Myocyte (in vitro differentiated cells): ENCODE measurements at places on chromosomes 6 and 20. TPM values are rescaled to one million over a fixed set of nuclear protein-coding genes. Genes with fewer than 3 reads are reported as not detected.

GRCh38 chr6:161050134-161050765, 58.7 kb downstream of the MAP3K4 start:
- no peak for DNase-seq

- no peak for DNase-seq
Measured at GRCh38 chr6:70225055-70225454, 77.8 kb downstream of the COL9A1 start.

DNA sequence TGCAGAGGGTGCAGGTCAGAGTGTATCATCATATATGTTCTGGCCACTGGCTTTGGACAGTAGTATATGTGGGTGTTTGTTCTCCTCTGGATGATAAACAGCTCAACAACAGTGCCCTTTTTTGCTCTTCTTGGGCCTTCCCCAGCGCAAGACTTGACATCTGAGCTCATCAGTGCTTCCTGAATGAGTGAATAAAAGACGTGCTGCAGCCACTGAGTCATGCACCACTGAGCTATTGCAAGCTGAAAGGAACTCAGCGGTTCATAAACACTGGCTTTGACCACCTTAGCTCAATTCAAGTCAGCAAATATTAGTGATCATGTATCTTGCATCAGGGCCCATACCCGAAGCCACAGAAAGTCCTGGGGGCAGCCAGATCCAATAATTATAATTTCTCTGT, 105.3 kb upstream of the KCNG1 start:
- peak; percentile 10 for DNase-seq

GRCh38 chr20:15523400-15523799, 1049.8 kb downstream of the KIF16B start:
- DNase-seq: no peak

DNA sequence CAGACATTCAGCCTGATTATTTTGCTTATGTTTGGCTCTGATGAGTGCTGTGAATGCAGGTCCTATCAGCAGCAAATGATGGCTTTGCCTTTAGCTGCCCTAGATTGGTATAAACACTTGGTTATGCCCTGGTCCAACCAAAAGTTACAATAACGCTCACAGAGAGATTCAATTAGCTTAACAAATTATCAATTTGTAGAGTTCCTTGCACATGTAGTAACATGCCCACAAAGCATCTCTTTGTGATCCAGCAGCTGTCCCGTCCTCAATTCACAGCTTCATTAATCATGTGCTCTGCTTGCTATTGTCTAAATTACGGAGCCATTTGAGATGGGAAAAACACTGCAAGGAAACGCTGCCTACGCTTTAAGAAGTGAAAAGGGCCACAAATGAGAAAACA, 457.9 kb downstream of the HDGFL1 start:
- DNase-seq: no peak

GRCh38 chr6:121042766-121043165, 291.5 kb downstream of the TBC1D32 start:
- no peak for DNase-seq

The PRL gene
- total RNA-seq: not detected in 2 replicates

DNA sequence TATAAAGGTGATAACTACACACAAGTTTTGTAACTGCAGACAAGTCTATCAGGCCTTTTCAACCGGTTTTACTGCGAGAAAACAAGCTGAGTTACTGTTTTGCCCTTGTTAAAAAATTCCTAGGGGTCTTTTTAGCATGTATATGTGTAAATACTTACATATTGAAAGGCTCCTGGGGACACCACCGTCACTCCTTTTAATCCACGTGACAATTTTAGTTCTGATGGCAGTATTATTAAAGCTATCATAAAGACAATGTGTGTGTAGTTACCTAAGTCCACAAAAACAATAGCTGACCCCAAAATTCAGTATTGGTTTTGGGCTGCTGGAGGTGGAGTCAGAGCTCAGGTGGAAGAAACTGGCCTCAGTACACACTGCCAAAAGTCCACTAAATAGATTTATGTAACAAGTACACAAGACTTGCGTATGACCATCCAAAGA, 41.3 kb upstream of the HFE start:
- no peak for DNase-seq

The FOXF2 gene
- total RNA-seq: not detected in 2 replicates
